AG10803 (cell line): ENCODE measurements at places on chromosomes 4 and X.

- peak; percentile 78 for DNase-seq
These were observed 218.7 kb downstream of the BMPR1B start for GRCh38 chr4:94976371-94977011.

DNA sequence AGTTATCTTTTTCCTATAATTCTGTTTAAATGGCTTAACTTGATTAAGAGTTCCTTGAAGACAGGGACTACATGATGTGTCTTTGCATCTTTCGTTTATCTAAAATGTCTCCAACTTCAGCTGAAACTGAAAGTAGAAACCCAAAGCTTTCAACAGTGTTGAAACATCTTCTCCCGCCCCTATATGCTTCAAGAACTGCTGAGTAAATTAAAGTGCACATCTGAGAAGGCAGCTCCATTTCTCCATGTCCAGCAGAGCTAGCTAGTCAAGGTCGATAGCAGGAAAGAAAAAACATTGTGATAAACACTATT, 185.7 kb upstream of the TBL1X start:
- no peak for DNase-seq

DNA sequence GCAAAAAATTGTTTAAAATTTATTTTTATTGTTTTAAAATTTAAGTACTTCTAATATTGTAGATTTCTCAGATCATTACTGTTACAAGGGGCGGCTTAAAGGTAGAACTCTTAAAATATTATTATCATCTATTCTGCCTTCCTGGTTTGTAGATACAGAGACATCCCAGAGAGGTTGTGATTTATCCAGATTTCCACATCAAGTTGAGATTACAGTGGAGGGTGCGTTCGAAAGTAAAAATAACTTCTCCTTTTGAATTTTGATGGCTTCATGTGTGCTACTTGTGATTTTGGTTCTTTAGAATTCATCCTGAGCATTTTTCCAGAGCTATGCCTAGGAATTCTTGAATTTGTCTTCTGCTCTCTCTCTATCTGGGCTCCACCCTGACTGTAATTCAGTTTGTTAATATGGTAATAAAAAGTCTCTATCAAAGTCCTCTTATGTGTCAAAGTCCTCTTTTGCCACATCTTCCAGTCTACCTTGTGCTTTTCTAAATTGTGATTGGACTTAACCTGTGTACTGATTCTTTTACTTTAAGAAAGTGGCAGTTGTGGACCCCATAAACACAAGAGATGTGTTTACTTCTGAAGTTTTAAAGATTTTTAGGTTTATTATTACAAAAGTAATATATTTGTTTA, 37.2 kb downstream of the CLCN3 start:
- no peak for DNase-seq

- no peak for DNase-seq
These were observed 64.7 kb upstream of the PCDH10 start for GRCh38 chr4:133084421-133084820.

DNA sequence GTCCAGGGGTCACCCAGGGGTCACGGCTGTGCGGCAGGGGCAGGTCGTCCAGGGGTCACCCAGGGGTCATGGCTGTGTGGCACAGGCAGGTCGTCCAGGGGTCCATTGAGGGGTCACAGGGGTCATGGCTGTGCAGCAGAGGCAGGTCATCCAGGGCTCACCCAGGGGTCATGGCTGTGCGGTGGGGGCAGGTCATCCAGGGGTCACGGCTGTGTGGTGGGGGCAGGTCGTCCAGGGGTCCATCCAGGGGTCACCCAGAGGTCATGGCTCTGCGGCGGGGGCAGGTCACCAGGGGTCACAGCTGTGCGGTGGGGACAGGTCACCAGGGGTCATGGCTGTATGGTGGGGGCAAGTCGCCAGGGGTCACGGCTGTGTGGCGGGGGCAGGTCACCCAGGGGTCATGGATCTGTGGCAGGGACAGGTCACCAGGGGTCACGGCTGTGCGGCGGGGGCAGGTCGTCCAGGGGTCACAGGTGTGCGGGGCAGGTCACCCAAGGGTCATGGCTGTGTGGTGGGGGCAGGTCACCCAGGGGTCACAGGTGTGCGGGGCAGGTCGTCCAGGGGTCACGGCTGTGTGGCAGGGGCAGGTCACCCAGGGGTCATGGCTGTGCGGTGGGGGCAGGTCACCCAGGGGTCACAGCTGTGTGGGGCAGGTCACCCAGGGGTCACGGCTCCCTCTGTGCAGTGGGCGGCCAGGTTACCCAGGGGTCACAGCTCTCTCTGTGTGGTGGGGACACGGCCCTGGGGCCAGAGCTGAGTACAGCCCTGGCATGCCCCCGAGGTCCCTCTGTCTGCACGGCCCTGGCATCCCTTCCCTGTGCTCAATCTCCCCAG, 16.0 kb downstream of the ATP5ME start:
- no peak for DNase-seq
